ENCODE measurements at places on chromosomes 1 and 21.
A peak's percentile ranks its signal among the peaks of the same experiment; 100 is the strongest.

- DNase-seq: no peak
These were observed 26.4 kb upstream of the FAM78B start for GRCh38 chr1:166193057-166193698.

DNA sequence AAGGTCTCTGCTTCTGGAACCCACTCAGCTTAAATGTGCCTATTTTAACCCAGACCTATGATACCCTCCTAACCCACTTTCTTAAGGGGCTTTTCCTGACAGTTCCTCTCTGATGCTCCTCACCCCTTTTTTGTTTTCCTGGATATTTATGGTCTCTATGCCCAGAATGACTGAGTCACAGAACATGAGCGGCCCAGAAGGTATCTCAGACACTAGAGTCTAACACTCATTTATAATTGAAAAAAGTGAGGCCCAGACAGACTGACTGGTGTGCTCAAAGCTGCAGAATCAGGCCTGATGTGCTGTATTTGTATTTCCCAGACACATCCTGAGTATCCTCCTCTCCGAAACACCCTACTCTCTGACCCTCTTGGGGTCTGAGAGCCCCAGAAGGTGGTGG, 44.0 kb downstream of the LRRC71 start:
- DNase-seq: no peak

DNA sequence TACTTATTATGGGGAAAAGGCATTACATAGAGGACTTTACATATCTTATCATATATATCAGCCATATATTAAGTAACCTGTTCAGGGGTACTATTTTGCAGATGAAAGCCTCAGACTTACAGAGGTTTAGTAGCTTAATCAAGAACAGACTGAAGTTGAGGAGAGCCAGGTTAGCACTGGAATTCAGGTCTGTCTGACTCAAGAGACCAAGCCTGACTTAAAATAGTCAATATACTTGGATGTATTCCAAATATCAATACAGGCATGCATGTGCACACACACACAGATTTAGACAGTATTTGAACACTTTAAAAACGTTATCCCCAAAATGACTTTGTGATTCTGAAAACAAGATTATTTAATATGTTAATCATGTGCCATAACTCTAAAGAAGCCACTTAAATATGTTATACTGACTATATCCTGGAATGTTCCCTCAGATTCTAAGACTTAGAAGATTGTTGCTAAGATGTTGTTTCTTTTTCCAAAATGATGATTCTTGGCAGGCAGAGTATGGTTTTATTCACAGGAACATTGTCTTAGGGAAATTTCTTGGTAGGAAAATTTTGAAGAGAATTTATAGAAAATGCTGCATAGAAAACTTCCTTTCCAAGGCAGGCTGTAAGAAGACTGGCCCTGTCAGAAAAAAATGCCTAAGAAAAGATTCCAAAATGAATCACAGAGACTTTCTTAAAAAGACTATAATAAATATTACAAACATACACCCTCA, 61.6 kb downstream of the ADAMTS1 start:
- DNase-seq: no peak

DNA sequence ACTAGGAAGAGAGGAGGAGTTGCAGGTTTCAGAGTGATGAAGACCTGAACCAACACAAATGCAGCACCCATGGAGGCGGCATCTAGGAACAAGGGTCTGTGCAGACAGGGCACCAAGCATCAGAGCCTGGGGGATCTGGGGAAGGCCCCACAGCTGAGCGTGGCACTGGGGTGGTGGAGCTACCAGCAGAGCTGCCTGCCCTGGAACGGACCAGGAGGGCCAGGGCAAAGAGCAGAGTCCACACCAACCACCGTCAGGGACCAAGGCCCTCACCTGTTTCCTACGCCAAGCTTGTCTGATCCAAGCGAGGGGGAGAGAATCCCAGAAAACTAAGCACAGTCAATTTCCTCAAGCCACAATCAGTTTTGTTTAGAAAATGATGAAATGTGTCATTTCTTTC, 79.0 kb upstream of the SYT6 start:
- no peak for DNase-seq

GRCh38 chr1:180291004-180291403, 60.9 kb downstream of the LHX4 start:
- no peak for DNase-seq

DNA sequence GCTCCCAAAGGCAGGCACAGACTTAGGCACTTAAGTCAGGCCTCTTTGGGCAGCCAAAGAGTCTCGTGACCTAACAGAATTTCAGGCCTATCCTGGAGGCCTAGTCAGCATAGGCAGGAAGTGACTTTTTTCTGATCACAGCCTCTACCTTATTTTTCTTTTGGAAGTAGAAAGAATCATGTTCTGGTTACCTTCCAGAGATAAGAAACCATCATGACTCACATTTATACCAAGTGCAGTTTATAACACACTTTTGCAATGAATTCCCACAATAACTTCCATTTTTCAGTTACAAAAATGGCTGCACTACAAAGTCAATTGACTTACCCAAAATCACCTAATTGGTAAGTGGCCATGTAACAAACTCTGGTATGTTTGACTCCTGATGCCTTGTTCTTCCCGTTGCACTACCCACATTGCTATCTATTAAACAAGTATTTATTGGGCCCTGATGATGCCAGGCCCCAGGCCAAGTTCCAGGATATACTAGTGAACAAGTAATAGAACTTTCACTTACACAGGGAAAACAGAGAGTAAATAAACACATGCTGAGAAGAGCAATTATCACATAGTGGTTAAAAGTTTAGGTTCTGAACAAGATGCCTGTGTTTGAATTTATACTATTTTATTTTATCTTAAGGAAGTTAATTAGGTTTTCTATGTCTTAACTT, 74.3 kb downstream of the SH3GLB1 start:
- DNase-seq: no peak

GRCh38 chr1:184743062-184743756, 11.4 kb downstream of the EDEM3 start:
- no peak for DNase-seq

GRCh38 chr1:166915941-166916340, 39.9 kb upstream of the TADA1 start:
- DNase-seq: no peak

GRCh38 chr1:160844447-160845232, 18.0 kb downstream of the CD244 start:
- DNase-seq: no peak

DNA sequence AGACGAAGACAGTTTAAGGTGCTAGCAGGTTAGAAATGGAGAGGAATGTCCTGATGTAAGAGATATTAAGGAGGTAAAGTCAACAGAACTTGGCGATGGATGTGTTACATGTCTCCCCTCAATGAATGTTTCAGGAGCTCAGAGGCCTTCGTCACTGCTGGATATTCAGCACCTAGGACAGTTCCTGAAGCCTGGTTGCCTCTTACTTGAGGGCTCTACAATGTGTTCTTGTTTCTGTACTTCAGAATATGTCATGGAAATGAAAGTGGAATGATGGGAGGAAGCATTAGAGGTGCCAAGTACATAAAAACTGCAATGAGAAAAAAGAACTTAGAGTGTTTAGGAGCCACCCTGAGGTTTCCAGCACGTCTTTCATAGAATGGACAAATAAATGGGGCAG, 17.7 kb downstream of the TNR start:
- no peak for DNase-seq

GRCh38 chr1:222654849-222655248, 37.0 kb downstream of the MIA3 start:
- no peak for DNase-seq

DNA sequence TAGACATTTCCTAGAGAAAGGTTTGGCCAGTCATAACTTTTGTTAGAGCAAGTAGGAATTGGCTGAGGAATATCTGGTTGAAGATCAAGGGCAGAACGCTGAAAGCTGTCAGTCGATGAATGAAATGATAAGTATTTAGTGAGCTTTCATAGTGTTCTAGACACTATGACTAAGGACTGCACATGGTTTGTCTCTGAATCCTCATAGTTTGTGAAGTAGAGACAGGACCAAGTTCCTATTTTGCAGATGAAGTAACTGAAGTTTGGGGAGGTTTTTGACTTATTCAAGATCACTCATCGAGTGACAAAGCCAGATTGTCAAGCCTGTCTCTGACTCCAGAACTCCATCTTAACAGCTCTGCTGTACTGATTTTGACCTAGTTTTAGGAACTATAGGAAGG, 4.7 kb downstream of the ELOA start:
- no peak for DNase-seq

GRCh38 chr1:232432313-232432712, 197.6 kb downstream of the SIPA1L2 start:
- no peak for DNase-seq

GRCh38 chr1:1290238-1290731, 10.0 kb downstream of the SCNN1D start:
- DNase-seq: peak; percentile 19

- DNase-seq: no peak
These were observed 2.5 kb downstream of the NBL1 start for GRCh38 chr1:19646377-19647319.

DNA sequence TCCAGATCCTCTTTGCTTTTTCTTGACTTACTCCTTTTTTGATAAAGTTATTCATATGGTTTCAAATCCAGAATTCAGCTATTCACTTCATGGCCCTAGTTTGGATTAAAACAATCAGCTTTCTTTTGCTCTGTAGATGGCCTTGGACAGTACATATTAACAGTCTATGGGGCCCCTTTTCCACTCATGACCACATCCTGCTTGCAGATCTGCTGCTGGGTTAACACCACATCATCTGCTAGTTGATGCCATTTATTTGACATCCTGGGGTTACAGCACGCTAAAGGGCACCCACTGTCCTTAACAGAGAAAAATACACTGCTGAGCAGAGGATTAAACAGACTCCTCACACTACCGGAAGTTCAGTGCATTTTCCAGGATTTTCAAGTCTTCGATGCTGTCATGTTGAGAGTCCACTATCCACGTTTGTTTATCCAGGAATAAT, 941 bp upstream of the IFI16 start:
- DNase-seq: no peak

DNA sequence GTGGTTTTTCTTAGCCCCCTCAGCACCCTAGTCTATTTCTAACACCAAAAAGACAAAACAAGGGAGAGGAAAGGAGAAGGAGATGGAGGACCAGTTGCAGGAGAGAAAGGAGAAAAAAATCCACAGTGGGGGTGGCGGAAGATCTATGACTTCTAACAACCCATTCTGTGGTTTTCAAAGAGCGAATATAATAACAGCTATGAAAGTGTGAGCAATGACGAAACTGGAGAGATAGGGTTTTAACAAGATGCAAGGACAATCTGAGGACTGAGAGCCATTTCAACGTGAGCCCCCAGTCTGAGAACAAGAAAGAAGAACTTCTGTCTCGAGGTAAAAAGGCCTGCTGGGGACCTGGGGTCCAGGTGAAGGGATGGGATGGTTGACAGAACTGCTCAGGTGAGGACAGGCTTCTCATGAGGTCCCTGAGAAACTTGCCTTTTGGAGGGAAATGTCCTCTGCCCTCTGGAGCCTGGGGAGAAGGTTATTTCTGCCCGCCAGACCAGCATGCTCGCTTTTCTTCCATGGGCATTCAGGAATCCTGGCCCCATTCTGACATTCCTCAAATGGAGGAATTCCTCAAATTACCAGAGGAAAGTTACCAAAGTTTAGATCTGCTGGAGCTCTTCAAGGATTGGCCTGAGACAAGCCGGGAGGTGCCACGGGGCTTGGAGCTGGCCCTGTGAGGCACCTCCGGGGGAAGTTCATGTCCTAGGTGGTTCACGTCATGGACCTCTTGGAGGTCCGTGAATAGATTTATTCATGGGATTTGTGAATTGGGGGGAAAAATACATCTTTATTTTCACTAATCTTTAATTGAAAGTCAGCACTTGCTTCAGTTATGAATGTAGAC, at the start of gene CD160:
CD160 (plus strand) TSS at position 270 of the 850 bp plus-strand sequence. CDS start 8,829 bp downstream, outside the sequence.
- no peak for DNase-seq

- DNase-seq: no peak
These were observed 55.9 kb upstream of the PTGFRN start for GRCh38 chr1:116853680-116854402.

- no peak for DNase-seq
These were observed 90.0 kb downstream of the URB2 start for GRCh38 chr1:229716069-229716468.

DNA sequence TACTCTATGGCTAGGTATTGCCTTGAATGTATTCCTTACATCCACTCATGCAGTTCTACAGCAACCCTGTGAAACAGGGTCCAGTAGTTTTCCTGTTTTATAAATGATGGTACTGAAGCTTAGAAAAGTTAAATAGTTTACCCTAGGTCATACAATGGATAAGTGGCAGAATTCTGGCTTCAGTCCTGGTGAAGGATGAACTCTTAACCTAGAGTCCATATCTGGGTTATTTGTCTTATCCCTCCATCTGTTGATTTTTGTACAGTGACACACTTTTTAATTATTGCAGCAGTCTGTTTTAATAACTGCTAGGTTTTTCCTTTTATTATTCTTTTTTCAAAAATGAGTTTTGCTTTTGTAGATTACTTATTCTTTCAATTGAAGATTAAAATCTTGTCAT, 263.9 kb downstream of the DNM3 start:
- DNase-seq: no peak

- DNase-seq: no peak
These were observed 169.9 kb downstream of the KCNT2 start for GRCh38 chr1:196438329-196438728.

GRCh38 chr1:6962996-6963911, 178.0 kb downstream of the CAMTA1 start:
- DNase-seq: peak; percentile 98

GRCh38 chr1:167064621-167065020, 25.6 kb downstream of the GPA33 start:
- no peak for DNase-seq

GRCh38 chr1:192527950-192528349, 47.6 kb upstream of the RGS1 start:
- no peak for DNase-seq

DNA sequence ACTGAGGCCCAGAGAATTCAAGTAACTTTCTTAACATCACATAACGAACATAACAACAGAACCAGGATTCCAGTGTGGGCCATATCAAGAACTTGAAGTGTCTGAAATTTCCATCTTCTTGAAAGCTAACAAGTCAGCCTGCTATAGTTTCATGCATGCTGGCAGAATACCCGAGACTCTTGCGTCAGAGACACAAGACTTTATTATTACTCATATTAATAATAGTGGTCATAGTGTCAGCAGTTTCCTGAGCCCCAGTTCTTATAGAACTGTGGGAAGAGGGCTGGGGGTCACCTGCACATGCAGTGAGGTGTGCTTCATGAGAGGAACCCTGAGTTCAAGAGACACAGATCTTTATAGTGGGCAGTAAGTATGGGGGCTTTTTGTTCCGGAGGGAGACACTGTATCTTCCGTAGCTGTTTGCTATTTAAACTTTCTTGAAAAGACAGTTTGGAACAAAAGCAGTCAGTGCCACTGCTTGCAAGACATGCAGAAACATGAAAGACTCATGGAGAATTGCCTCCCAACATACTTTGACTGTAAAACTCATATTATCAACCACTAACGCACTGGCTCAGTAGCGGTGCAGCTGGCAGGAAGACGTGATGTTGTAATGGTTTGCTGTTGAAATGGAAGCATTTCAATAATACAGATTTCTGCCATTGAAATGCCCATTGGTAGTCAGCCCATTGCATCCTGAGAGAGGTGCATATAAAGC, 339.2 kb downstream of the ADGRL2 start:
- no peak for DNase-seq
